Uterus (tissue), 4 donors: ENCODE measurements at places on chromosomes 13 and 19.

- no peak for DNase-seq
Observed at GRCh38 chr13:111007209-111007608, 92.3 kb upstream of the ANKRD10 start.

DNA sequence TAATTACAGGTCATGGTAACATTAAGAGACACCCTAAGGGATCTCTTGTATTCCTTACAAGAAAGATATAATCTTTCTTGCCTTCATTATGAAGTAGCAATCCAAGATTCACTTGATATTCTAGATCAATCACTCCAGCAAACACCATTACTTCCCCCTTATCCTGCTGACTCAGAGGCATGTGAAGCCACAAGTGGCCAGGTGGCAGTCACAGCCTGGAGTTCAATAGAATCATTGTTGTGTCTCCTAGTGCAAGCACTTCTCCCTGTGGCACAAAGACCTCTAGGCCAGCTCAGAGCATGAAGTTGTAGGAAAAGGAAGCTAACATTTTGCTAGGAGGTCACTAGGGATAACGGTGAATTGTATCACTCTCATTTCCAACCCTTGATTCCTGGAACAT lies 864.3 kb upstream of the ATXN8OS start:
- no peak for DNase-seq

GRCh38 chr19:19659646-19660245 lies 3.7 kb downstream of the ATP13A1 start:
- DNase-seq: no peak

GRCh38 chr19:31527443-31527842 lies 178.2 kb upstream of the TSHZ3 start:
- no peak for DNase-seq

DNA sequence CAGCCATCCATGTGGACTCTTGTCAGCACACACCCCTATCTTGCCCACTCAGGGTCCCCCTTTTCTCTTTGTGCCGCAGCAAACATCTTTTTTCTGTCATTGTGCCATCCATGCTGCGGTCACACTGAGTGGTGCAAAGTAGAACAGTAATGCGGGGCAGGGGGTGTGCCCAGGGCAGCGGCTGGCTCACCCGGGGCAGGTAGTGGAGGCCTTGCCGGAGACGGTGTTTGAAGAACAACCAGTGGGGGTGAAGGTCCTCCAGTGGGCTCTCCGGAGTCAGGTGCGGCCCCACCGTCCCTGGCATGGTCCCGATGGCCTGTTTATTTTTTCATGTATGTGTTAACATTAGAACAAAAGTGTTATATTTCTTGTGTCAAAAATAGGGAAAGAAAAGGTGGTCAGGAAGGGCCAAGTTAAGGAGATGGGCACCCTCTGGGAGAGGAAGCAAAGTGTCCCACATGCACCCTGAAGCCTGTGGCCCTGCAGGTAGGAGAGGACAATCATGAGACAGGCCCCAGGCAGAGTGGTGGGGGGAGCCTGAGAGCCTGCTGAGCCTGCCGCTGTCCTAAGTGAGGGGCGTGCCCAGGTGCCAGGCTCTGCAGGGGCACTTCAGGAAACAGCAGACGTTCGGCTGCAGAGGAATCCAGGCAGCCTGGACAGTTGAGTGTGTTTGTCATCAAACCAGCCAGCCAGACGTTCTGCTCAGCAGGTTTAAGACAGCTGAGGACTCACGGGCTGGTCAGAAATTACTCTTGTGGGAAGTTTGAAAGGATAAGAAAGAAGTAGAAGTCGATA lies 12.3 kb downstream of the TSSK6 start:
- DNase-seq: no peak

DNA sequence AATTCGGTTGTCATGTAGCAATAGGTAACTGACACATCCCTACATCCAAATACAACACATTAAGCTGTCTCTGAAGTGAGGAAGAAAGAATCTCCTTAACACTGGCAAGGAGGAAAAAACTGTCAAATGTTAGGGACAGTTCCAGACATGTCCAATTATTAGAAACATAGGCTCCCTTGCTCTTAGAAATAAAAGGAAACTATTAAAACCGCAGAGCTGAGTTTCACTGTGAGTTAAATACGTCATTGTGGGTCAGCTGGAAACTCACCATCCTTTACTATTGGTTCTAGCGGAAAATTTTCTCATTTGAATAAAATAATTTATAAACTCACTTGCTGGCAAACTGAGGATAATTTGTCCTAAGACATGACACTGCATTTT lies 40.7 kb downstream of the STARD13 start:
- no peak for DNase-seq

- DNase-seq: no peak
Observed at GRCh38 chr19:9971166-9971897, 35.0 kb upstream of the OLFM2 start.

- no peak for DNase-seq
Observed at GRCh38 chr19:41912899-41913537, 15.2 kb downstream of the ERFL start.

GRCh38 chr13:99028890-99029289 lies 51.0 kb upstream of the DOCK9 start:
- DNase-seq: no peak

DNA sequence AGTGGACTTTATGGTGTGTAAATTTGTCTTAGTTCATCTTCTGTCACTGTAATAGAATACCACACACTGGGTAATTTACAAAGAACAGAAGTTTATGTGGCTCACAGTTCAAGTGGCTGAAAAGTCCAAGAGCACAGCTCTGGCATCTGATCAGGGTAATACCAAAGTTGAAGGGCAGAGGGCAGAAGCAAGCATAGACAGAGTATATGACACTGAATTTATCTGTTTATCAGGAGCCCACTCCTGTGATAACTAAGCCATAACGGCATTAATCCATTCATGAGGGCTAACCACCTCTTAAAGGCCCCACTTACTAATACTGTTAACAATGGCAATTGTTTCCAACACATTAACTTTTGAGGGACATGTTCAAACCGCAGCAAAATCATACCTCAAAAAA lies 4.0 kb upstream of the RFXAP start:
- no peak for DNase-seq

- no peak for DNase-seq
Observed at GRCh38 chr19:15393963-15394362, 14.4 kb upstream of the AKAP8 start.

DNA sequence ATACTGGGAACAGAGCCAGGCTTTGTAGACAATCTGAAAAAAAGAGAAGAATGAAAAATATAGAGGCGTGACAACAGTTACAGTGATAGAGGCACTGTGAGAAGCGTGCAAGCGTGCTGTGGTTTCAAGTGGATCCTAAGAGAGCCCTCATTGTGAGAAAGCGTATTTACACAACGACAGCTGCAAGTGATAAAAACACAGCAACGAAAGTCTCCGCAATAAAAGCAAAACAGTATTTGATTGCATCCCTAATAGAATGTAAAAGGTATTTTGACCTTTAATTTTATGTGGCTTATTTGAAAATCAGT lies 642.7 kb upstream of the ARGLU1 start:
- no peak for DNase-seq

GRCh38 chr19:6078068-6078467 lies 32.2 kb downstream of the RFX2 start:
- DNase-seq: no peak

- no peak for DNase-seq
Observed at GRCh38 chr13:88144580-88144979, 473.4 kb downstream of the SLITRK5 start.

GRCh38 chr13:28531077-28531844 lies 36.3 kb upstream of the FLT1 start:
- DNase-seq: no peak

- no peak for DNase-seq
Observed at GRCh38 chr19:4120559-4121272, 3.2 kb downstream of the MAP2K2 start.

GRCh38 chr13:100917011-100917410 lies 242.4 kb upstream of the TMTC4 start:
- no peak for DNase-seq

DNA sequence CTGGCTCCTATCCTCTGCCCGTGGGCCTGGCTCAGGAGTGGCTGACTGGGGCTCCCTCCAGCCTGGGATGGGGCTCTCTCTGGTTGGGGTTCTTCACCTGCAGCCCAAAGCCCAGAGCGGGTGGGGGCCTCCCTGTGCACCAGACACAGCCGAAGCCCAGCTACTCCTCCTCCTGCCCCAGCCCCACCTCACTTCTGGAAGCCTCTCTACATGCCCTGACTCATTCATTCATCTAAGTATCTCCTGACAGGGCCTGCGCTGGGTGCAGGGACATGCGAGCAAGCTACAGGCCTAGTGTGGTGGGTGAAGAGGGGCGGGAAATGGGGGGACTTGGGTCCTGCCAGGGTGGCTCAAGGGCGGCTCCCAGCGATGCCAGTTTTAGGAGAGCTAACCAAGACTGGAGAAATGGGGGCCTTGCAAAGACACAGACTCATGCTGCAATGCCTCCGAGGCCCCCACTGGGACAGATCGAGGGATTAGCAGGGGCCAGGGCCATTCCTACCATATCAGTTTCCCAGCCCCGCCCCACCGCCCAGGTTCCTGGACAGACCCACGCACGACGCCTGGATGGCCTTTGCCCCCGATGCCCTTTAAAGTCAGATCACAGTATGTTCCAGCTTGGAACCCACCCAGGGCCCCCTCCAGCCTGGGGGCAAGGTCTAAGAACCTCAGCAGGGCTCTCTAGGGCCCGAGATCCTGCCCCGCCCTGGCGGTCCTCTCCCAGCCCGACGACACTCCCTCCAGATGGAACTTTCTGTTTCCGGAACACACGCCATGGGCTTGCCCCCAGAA lies 12.6 kb downstream of the LSM4 start:
- no peak for DNase-seq

DNA sequence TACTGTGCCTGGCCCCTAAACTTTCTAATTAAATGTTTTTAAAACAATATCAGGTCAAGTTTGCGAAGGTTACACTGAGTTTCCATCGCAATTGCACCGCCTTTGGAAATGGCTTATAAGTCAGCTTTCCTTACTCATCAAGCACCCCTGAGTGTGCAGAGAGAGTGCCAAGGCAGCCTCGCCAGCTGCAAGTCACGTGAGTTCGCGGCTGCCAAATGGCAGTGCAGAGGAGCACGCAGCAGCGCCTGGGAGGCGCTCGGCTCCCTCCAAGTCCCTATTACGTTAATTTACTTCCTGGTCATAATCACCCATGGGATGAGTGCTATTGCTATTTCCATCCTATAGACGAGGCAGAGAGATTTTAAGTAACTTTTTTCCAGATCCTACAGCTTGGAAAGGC lies 319.6 kb downstream of the TEX29 start:
- no peak for DNase-seq

- DNase-seq: no peak
Observed at GRCh38 chr19:11405846-11406643, 13.1 kb downstream of the RGL3 start.
